ENCODE measurements at places on chromosomes 12 and 14.

- DNase-seq: no peak
Measured at GRCh38 chr12:75550401-75551240, 39.2 kb upstream of the KRR1 start.

DNA sequence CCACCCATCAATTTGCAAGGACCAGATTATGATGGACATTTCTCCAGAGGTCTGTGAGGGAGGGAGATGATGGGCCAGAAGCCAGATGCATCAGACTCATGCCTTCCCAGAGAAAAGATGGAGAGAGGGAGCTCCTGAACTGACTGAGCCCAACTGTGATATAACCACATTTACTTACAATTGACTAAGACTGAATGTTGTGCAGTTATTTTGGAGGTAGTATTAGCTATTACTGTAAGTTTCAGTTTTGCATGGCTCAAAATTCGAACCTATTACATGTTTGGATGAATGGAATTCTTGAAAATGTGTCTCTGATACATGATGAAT is 211.1 kb upstream of the SFSWAP start:
- DNase-seq: no peak

DNA sequence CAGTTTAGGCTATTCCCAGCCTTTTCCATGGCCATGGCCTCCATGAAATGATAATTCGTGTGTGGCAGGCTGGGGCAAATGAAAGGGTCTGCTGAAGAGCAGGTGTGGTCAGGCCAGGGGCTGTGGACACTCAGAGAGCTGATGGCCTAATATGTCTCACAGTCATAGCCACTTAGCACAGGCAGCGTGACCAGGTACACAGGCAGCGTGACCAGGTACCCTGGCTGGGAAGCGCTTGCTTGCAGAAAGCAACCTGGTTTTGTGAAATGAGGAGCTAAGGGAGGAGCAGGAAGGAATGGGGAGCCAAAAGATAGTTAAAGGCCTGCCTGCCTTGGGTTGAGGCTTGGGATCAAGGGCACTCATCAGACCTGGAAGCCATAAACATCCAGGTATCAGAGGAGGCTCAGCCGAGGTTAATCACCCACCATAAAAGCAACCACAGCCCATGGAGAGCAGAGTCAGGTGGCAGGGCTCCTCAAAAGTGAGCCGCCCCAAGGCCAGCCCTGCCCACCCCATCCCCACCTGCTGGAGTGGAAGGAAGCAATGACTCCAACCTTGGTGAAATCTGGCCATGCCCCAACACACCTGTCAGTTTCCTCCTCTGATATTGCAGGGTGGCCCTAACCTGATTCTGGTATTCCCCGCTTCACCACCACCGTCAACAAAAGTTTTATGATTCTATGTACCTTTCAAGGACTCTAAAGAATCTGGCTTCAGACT is 8.0 kb upstream of the KRT8 start:
- DNase-seq: no peak

DNA sequence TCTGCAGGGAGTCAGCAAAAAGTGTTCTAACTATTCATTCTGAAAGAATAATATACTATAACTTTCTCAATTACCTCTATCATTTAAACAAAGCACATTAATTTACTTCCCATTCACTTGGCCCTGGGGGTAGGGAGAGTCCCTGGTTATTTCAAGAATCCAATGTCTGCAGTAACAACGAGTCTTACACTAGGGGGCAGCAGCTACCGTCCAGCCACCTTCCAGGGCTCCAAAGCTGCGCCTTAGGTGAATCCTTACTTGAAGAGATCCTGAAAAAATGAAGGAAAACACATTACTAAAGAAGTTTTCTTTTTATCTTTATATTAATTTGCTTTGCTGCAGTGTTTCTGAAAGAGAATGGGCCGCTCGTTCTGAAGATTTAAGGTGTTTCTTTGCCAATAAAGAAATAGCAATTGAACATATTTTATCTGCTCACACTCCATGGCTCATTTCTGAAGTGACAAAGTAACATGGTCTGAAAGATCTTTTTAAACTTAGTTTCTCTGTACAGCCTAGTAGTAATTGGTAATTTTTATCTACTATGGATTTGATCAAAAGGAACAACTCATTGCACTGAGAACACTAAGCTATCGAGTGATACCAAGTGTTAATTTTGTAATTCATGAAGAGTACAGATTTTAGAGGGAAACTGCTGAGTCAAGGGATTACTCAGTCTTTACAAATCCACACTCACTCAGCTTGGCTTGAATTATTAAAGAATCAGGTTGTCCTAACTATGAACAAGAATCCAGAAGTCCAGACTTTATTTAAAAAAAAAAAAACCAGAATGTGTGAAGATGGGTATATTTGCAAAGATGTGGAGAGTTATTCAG is 27.6 kb downstream of the BHLHE41 start:
- no peak for DNase-seq

DNA sequence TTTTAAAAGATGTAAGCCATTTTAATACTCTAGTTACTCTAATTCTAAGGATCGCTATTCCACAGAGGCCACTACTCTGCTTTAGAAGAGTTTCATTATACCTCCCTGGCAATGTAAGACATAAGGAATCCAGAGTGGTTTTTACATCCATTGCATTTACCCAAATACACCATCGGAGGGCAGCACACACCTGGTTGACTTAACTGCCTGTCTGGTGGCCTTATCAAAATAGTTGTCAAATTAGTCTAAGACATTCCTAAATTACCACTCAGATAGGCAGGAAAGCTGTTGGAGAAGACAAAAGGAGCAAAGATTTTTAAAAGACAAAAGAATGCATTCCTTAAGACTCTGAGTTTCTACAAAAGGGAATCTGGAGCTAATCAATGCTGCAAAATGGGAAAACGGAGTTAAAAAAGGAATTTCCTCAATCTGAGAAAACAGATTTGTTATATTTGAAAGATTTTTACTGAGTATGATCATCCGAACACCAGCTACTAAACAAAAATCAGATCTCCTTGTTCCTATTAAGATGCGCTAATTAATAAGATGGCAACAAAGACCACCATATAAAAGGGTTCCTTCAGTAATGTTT is 33.8 kb upstream of the FGD4 start:
- no peak for DNase-seq

- peak; percentile 7 for DNase-seq
Measured at GRCh38 chr12:19186722-19187661, 57.5 kb downstream of the PLEKHA5 start.

GRCh38 chr12:24561411-24561871 is 387.5 kb downstream of the BCAT1 start:
- peak; percentile 23 for DNase-seq

Data from frontal cortex (tissue), 4 donors.